ENCODE measurements at places on chromosomes 5 and 9.

- DNase-seq, result no peak
Observed at GRCh38 chr5:138523406-138523805, 19.6 kb downstream of the ETF1 start.

DNA sequence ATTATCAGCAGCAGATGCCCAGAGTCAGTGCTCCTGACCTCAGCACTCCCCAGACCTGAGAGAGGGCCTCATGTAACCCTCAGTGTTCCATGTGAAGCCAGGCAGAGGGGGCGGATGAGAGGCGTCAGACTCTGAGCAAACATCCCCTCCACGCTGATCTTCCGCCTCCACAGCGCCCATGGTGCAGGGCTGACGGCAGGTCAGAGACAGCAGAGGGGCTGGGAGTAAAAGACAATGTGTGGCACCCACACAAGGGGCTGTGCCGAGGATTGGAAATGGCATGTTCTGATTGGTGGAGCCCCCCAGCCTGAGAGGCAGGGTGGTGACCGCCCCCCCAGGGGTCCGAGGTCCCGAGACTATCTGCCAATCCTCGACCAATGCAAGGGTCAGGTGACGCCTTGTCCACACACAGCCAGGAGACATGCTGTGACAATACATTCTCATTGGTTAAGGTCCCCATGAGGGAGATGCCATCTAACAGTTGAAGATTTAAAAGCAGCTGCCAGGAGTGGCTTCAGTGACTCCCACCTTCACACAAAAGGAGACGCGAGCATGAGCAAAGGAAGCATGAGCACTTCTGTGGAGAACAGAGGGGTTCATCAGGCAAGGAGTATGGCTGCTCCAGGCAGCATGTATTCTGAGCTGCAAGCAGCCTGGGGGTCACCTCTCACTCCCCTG lies 19.3 kb upstream of the SLC25A51 start:
- no peak for DNase-seq

DNA sequence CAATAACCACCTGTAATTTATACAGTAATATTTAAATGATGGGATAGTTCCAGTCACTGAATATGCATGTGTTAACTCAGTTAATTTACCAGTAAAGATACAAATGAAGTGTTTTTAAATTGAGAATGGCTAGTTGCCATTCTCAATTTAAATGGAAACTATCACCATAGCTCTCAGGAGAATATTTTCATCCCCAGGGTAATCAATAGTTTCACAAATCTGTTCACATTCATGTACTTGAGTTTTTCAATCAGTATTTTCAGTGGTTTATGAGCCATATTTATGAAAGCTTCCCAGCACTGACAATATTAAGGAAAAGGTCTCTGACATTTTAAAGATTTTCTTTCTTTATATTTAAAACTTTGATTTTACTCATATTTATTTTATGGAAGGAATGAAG lies 439.3 kb downstream of the MAT2B start:
- DNase-seq, result no peak

- DNase-seq, result no peak
Observed at GRCh38 chr5:69188811-69189161, 597 bp upstream of the CENPH start.

- no peak for DNase-seq
Observed at GRCh38 chr5:22521521-22521920, 331.6 kb downstream of the CDH12 start.

- DNase-seq, result no peak
Observed at GRCh38 chr5:89968958-89969381, 440.6 kb downstream of the CETN3 start.

DNA sequence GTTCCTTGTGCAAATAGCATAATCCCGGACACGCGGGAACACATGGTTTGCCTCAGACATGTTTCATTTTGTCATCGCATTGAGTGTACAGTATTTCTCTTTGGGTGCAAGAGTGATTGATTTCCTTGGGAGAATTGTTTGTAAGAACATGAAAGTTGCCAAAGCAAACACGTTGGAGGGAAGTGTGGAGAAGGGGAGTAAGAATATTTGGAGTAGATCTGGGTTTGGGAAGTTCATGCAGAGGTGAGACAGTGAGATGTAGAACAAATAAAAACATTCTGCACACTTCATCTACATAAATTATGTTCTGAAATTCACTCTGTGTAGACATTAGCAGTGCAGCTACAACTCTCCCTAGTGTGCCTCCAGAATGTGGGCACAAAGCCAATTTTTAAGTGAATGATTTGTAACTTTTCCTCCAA lies 24.0 kb downstream of the FOXD1 start:
- no peak for DNase-seq

DNA sequence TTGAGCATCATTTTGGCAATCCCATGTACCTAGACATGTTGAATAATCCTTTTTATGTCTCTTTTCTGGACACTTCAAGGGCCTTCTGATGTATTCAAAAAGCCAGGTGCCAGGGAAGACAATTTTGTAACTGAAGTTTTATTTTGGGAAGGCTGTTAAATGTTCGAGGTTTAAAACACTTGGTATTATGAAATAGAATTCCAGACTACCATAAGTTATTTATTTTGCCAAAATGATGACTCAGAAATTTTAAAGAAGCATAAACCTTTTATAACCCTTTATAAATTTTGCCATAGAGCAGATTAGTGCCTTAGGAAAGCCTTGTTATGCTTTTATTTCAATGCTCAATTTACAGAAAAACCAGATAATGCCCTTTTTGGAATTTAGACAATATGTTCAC lies 30.3 kb upstream of the UHRF2 start:
- DNase-seq, result no peak

DNA sequence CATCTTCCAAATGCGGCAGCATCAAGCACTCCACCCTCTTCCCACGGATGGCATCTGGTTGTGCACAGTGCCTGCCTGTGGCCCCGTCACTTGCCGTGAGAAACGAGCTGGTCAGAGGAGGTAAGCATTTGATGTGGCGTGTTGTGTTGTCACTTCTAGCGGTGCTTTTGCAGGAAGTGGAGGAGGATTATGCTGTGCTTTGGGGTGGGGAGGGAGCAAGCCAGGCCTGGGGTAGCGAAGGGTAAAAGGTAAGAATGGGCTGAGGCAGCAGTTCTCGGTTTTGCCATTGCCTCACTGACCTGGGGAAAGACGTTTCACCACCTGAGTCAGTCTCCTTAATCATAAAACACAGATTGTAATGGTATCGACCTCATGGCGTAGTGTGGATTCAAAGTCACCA lies 2.3 kb upstream of the POMT1 start:
- no peak for DNase-seq

DNA sequence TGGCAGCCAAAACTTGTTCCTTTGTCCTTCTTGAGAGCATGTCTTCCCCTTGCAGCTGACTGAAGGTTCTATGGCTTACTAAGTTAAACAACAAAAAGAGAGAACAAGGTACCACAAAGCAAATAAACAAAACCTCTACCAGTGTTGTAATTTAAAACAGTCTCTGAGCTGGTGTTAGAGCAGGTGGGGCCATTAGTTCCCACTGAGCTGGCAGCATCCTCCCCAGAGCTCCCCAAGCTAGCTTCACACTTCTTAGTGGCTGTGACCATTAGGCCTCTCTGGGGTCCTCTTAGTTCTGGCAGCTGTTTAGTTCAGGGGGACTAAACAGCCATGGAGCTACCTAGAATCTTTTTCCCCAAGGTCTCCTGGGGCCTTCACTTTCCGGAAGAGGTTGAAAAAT lies 128.6 kb upstream of the ELL2 start:
- no peak for DNase-seq

DNA sequence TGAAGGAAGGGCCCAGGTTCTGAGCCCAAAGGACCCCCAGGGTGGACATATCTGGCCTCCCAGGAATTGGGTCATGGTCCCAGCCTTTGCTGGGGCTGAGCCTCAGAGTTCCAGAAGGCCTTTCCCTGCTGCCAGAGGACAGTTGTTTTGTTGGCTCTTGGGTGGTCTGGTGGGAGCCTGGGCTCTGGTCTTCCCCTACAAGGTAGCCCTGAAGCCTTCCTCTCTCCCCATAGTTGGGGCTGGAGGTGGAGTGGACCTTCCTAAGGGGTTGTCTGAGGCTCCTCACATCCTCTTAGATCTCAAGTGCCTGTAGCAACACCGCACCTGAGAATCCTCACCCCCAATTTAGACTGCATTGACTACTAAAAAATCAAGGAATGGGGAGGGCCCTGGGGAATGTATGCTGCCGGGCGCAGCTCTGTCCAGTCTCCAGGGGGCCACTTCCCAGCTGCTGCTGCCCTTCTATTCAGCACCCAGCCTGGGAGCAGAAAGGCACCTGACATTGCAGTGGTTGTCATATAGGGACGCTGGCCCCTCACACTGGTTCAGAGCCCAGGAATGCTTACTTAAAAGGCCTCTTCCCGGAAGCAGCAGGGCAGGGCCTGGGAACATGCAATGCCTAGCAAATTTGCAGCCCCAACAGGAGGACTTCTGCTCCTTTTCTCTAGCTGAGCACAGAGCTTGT lies 66.4 kb downstream of the IL31RA start:
- DNase-seq, result no peak

DNA sequence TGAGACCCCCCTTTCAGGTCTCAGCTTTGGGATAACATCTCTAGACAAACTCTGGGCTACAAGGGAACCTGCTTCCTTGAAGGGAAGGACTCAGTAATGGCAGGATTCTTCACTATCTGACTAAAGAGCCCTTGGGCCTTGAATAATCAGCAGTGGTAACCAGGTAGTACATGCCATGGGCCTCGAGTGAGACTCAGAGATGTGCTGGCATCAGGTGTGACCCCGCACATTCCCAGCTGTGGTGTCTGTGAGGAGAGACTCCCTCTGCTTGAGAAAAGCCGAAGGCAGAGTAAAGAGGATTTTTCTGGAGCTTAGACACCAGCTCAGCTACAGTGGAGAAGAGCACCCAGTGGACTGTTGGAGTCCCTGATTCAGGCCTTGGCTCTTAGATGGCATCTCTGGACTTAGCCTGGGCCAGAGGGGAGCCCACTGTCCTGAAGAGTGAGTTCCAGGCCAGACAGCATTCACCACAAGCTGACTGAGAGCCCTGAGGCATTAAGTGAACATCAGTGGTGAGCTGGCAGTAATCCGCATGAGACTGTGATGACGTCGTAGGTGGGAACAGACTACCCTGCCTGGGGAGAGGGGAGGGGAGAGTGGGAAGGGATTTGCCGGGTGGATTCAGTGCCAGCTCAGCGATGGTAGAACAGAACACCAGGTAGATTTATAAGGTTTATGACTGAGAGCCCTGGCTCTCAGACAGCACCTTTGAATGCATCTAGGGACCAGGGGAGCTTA lies 5.3 kb upstream of the ZNF782 start:
- DNase-seq, result no peak

- no peak for DNase-seq
Observed at GRCh38 chr5:90279091-90279490, 130.5 kb downstream of the CETN3 start.

GRCh38 chr9:113817171-113817570 lies 58.9 kb upstream of the ZNF618 start:
- DNase-seq, result no peak
